Activated CD4-positive, alpha-beta T cell treated with anti-CD3 and anti-CD28 coated beads, Interleukin-2, amount 50 U/mL, for 48 hours (primary cell): ENCODE measurements at places on chromosomes 11 and 22.
A peak's percentile ranks its signal among the peaks of the same experiment; 100 is the strongest.

- DNase-seq = no peak
Observed at GRCh38 chr11:26283852-26284408, 48.0 kb upstream of the ANO3 start.

GRCh38 chr11:20617346-20618005 is 18.1 kb downstream of the SLC6A5 start:
- DNase-seq = no peak

DNA sequence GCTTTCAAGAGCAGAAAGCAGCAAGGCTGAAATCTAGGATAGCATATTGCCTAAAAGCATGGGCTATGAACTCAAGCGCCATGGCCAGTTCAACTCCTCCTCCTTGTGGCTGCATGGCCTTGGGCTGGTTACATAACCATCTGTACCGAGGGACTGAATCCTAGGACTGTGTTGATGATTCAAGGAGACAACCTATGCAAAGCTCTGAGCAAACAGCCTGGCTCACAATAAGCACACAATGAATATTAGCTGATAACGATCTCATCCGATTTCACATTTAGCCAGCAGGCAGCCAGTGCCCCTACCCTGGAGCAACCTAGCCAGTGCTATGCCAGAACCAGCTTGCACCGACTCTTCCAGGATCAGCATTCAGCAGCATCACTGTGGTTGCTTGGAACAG is 698.4 kb downstream of the TBC1D22A start:
- DNase-seq = no peak

GRCh38 chr22:19822301-19823117 is 32.2 kb downstream of the GNB1L start:
- DNase-seq = no peak

DNA sequence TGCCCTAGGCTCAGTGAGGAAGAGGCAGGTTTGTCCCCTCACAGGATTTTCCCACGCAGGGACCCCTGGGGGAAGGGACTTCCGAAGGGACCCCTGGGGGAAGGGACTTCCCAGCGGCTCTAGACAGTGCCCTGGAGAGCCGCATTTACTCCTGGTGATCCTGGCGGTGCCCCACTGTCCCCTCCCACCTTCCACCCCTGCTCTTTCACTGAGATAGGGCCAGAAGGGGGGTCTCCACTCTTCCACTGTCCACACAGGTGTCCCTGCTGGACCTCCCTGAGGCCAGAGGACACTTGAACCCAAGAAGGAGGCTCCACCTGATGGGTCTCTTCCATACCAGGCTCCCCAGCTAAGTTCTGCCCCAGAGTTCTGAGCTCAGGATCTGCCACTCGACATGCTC is 1333.9 kb downstream of the BRD1 start:
- DNase-seq = no peak

GRCh38 chr11:72685560-72686480 is 11.6 kb upstream of the PDE2A start:
- peak; percentile 74 for DNase-seq

DNA sequence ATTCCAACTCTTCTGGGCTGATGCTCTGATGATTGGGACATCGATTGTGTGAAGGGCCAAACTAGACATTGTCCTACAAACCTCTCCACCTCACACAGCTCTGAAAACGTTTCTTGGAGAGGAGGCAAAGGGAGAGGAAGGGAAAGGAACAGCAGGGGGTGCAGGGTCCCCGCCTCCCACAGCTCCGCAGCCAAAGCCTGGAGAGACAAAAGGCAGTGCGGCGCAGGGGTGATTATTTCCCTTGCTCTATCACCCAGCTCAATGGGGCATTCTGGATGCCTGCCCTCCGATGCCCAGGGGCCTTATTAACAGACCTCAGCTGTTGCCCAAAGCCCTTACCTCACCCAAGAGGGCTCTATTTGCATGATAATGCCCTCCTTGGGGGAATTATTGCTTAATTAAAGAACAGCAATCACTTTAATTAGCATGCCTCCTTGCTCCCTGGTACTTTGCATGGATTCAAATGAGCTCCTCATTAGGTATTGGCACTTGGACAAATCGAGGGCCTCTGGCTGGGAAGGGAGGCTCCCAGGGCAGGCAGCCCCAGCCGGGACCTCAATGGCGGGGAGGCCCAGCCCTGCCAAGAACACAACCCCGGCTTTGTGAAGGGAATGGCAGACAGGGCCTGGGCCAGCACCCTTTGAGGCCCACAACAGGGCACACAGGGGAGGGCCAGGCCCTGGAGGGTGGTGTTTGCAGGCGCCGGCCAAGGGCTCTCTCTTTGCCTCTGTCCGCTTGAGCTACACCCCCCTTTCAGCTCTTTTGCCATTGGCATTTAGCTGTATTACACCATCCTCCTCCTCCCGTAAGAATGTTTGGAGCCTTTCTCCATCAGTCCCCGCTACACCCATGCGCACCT is 19.8 kb upstream of the CDON start:
- no peak for DNase-seq
